ENCODE measurements at places on chromosomes 7 and 10.

GRCh38 chr10:6394084-6394483 lies 186.0 kb downstream of the PRKCQ start:
- no peak for DNase-seq

DNA sequence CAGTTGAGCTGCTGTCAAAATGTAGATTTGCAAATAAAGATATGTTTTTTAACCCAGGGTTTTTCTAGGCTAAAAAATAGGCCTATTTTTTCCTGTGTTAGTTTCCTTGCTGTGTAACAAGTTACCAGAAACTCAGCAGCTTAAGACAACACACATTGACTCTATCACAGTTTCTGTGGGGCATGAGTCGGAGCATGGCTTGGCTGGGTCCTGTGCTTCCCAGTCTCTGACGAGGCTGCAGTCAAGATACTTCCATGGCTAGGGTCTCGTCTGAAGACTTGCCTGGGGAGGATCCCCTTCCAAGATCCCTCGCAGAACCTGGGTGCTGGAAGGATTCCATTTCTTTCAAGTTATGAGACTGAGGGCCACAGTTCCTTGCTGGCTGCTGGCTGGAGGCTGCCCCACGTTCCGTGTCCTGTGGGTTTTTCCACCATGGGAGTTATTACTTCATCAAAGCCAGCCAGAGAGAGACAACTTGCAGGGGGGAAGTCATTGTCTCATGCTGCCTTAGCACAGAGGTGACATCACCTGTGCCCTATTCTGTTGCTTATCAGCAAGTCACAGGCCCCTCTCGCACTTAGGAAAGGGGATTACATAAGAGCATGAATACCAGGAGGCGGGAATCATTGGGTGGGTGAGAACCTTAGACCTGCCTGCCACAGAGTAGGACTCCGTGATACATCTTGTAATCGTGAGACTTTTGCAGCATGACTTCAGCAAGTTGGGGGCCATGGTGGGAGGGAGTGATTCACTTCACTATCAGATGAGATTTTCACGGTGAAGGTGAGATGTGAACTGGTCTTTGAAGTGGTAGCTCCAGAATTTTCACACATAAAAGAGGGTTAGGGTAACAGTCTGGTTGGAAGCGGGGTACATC lies 77.9 kb downstream of the CCNY start:
- no peak for DNase-seq

- no peak for DNase-seq
Measured at GRCh38 chr10:17586821-17587234, 30.3 kb downstream of the HACD1 start.

GRCh38 chr10:118725886-118726500 lies 28.8 kb downstream of the CACUL1 start:
- no peak for DNase-seq

- DNase-seq = no peak
Measured at GRCh38 chr10:101767966-101768790, 7.7 kb downstream of the FGF8 start.

DNA sequence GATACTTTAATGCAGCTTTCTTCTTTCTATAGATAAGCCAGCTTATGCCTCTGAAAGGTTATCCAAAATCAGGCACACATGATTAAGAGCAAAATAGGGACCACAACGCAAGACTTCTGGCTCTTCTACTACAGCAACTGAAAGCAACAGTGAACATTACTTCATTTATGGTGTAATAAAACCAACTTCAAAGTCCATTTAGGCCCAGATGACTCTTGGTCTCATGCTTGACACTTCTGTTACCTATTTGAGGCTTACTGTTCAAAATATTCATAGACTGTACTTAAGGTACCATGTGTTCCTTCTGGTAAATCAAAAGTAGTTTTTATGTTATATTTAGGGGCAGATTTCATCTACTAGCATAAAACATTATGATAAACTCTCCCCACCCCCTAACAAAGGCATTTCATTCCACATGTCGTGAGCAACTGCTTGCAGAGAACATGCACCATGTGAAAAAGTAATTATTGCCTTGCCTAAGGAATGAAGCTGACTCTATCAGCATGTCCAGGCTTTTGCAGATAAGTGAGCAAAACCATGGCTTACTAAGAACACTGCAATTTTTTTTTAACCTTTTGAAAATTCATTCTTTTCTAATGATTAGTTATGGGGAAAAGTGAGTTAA lies 154.9 kb upstream of the ITGB1 start:
- no peak for DNase-seq

GRCh38 chr7:24052572-24053260 lies 231.3 kb upstream of the NPY start:
- no peak for DNase-seq

- no peak for DNase-seq
Measured at GRCh38 chr10:44689368-44689767, 221.8 kb upstream of the TMEM72 start.

DNA sequence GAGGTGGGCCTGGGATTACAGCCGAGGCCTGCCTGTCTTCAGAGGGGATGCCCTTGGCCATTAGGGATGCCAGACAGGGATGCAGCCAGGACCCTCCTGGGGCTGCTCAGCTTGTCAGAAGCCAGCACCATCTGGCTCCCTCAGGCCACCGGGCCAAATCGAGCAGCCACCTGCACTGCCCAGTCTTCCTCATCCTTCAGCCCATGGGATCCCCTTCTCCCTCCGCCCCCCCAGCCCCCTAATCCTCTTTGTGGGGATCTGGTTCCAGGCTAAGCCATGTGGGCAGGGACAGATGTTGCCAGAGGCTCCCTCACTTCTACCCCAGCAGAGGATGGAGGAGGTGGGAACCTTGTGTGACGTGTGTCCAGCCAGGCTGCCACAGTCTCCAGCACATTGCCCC lies 137.4 kb upstream of the PPIF start:
- no peak for DNase-seq

GRCh38 chr10:60209874-60210570 lies 179.7 kb downstream of the ANK3 start:
- DNase-seq = no peak

DNA sequence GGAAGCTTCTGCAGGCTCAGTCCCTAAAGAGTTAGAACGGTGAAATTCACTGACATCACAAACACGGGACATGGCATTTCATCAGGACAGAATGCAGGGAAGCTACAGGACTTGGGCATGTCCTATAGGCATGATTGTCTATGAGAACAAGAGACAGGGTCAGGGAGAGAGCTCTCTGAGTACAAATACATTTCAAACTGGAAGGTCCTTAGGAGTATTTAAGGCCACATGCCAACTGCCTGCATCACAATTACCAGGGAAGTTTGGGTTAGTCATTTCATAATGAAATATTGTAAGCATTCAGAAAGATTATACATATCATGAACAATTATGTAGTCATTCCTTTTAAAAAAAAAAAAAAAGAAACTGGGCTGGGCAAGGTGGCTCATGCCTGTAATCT lies 71.3 kb downstream of the CREB3L2 start:
- no peak for DNase-seq

DNA sequence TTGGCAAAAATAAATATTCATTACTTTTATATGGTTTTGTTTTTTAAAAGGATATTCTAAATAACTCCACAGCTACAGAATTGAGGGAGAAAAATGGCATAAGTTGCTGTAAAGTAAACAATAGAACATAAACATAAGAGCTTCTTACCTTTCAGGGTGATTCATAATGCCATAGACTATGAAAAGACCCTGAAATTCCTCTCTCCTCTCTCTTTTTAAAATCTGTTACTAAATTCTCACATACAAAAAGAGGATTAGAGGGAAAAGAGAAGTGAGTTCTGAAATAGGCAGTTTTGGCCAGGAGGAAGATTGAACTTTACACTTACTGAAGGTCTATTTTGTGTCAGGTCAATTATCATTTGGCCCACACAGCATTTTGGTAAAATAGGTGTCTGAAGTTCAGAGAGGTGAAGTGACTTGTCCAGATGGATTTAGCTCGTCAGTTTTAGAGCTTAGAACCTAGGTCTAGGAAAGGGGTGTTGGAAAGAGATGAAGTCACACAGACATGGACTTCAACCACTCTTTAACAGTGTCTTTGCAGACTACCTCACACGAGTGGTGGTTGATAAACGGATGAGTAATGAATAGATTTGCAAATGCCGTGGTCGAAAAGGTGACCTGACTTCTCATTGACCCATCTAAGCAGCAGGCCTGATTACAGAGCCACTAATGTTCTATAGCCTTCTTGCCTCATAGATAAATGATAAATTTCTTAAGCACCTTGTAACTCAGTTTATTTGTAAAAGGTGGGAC lies 190.6 kb upstream of the CCDC6 start:
- no peak for DNase-seq

GRCh38 chr7:24701261-24702235 lies 55.7 kb downstream of the GSDME start:
- no peak for DNase-seq

GRCh38 chr10:3469639-3470020 lies 297.0 kb upstream of the PITRM1 start:
- DNase-seq = no peak

DNA sequence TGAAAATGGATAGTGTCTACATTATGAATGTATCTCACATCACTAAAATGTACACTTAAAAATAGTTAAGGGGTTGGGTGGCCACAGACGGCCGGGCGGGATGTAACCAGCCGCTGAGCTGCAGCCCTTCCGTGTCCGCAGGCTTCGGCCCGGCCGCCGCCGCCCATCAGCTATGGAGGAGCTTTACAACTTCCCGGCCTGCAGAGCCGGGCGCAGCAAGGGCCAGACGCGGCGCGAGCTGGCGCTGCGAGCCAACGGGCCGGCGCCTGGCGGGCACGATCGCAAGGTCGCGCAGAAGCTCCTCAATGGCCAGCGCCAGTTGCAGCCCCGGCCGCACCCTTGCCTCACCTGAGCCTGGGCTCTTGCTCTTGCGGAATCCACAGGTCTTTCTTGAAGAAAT lies 69.1 kb downstream of the KMT2C start:
- DNase-seq = no peak

GRCh38 chr7:65896279-65896870 lies 23.5 kb downstream of the VKORC1L1 start:
- DNase-seq = no peak

DNA sequence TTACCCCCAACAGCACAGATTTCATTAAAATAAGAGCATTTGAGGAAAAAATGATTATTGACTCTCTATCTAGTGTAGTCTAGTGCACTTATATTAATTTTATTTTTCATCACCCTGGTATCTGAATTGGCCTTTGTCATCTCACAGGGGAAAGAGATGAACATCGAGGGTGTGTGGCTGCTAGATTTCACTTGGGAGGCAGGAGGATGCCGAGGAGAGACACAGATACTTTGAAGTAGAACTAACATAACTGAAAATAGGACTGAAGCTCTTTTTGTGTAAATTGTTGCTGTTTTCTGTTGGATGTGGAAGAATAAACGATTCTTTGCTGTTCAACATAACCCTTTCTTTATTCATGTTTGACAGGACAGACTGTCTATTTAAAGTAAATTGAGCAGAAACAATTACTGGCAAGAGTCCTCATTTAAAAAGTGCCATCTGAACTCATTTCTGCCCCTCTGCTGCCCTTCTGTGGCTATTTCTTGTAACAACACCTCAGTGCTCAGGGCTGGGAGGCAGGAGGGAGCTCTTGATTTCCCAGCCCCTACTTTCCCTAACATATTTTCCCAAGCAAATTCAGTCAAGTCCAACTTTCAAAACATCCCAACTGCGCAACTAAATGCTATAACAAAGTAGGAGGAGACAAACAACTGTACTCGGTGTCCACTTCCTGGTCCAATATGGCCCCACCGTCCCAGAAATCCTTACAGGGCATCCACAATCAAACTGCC lies 15.6 kb downstream of the LYZL1 start:
- DNase-seq = no peak

DNA sequence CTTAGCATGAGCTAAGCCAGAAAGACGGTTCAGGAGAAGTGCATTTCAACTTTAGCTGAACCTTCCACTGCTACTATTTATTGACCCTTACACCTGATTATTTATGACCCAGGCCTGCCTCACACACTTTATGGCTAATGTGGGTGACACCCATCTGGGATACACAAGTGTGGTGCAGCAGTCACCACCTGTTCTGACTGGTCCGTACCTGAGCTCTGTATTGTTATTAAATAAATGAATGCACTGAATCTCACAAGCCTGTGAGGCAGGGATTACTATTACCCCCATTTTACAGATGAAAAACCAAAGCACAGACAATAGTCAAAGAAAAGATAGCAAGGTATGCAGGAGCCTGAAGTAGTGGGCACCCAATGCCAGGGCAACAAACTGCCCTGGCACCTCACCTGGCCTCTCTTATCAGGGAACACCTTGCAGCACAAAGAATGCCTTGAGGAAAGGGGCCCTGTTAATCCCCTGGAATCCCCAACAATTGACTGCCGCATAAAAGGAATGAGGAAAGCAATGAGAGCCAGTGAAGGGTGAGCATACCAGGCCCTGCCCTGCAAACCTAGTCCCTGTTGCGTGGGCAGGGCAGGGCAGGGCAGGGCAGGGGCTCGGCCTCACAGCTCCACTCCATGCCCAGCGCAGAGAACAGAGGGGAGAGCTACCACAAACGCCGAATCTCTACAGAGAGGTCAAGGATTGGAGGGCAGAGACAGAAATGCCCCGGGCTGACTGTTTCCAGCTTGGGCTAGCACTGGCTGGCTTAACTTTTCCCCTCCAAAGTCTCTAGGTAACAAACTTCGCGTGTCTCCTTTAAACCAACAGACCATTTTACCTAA lies 1.3 kb downstream of the ANXA11 start:
- DNase-seq = no peak

GRCh38 chr10:65751218-65751617 lies 1174.6 kb upstream of the LRRTM3 start:
- no peak for DNase-seq

DNA sequence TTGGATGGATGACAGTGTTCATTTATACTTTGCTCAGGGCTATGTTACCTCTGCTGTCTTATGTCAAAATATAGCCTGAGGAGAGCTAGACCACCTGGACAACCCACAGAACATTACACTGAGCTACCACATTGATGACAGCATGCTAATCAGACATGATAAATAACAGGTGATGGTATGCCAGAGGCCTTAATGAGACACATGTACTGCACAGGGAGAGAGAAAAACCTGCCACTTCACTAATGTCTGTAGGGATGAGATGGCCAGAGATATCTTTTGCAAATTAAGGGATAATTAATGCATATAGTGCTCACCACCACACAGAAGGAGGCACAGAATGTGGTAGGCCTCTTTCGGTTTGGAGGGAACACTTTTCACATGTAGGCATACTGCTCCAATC lies 1122.6 kb upstream of the POT1 start:
- no peak for DNase-seq

GRCh38 chr7:70156057-70156456 lies 557.8 kb downstream of the AUTS2 start:
- DNase-seq = no peak

GRCh38 chr7:77679608-77680007 lies 16.7 kb upstream of the RSBN1L start:
- DNase-seq = no peak

GRCh38 chr7:159086301-159086925 lies 58.3 kb downstream of the VIPR2 start:
- DNase-seq = no peak

DNA sequence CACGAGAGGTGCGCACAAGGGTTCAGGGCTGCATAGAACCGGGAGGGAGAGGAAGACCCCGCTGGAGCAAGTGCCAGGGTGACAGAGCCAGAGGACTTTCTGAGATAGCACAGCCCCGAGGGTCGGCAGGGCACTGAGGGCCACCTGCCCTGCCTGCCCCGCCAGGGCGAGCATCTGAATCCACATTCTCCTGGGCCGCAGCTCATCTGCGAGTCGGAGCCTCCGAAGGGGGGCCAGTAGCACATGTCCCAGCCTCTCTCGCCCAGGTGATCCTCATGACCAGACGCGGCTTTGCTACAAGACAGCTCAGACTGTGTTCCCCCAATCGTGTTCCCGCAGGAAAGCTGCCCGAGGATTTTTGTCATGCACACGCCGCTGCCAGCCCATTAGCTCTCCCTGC lies 71.2 kb downstream of the ADARB2 start:
- DNase-seq = no peak

- DNase-seq = no peak
Measured at GRCh38 chr7:140625908-140626868, 14.4 kb downstream of the DENND2A start.

Data from activated naive CD4-positive, alpha-beta T cell (primary cell).